Endothelial cell (in vitro differentiated cells): ENCODE measurements at places on chromosomes 5 and 9. TPM values are rescaled to one million over a fixed set of nuclear protein-coding genes. Genes with fewer than 3 reads are reported as not detected.
A peak's percentile ranks its signal among the peaks of the same experiment; 100 is the strongest.

- H3K27ac ChIP-seq: no peak overlapping the region
- no peaks in the 10 kb centered on the region for H3K36me3 ChIP-seq
- no peak overlapping the region for H3K4me3 ChIP-seq
- no peaks in the 10 kb centered on the region for H3K4me1 ChIP-seq
- H3K27me3 ChIP-seq: peaks cover 2% of the 10 kb centered on the region
- DNase-seq: no peak
These were observed 404.4 kb downstream of the ICE1 start for GRCh38 chr5:5826911-5827310.

DNA sequence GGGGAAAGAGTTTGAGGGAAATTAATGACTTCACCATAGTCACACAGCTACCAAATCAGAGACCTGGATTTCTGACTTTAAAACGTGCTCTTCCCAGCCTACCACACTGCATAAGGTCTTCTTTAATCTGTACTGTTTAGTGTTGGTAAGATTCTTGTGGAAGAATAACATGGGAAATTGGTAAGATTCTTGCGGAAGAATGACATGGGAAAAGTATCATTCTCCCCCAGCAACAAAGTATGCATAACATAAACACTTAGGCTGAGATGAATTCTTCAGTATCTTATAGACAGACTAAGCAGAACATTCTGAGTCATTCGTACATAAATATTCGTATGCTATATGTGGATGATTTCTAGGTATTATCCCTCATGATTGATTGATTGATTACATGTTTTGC lies 170.4 kb downstream of the FOCAD start:
- H3K27me3 ChIP-seq: peaks cover 6% of the 10 kb centered on the region
- peaks cover 10% of the 10 kb centered on the region for H3K36me3 ChIP-seq
- H3K27ac ChIP-seq: peak overlapping the region; percentile 37
- no peak for DNase-seq
- H3K4me3 ChIP-seq: no peak overlapping the region

The ACOT12 gene
- total RNA-seq: not detected

DNA sequence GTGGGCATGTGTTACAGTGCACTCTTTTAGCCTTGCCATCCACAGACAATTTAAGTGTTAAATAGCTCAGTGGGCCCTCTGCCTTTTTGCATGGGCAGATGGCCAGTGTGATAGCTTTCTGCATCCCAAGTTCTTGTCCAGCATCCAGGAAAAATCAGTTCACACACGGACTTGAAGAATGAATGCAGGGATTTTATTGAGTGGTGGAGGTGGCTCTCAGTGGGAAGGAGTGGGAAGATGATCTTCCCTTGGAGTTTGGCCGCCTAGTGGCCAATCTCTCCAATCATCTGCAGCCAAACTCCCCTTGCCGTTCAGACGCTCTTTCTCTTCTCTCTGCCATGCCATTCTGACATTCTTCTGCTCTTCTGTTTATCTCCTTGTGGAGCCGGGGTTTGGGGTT lies 322.4 kb upstream of the GRAMD2B start:
- no peaks in the 10 kb centered on the region for H3K4me1 ChIP-seq
- H3K27ac ChIP-seq: no peak overlapping the region
- no peaks in the 10 kb centered on the region for H3K36me3 ChIP-seq

GRCh38 chr9:99826579-99826978 lies 4.9 kb downstream of the NR4A3 start:
- no peak overlapping the region for H3K4me3 ChIP-seq
- peaks cover 22% of the 10 kb centered on the region for H3K4me1 ChIP-seq
- no peak overlapping the region for H3K27ac ChIP-seq
- no peak for DNase-seq
- peaks cover 53% of the 10 kb centered on the region for H3K27me3 ChIP-seq

DNA sequence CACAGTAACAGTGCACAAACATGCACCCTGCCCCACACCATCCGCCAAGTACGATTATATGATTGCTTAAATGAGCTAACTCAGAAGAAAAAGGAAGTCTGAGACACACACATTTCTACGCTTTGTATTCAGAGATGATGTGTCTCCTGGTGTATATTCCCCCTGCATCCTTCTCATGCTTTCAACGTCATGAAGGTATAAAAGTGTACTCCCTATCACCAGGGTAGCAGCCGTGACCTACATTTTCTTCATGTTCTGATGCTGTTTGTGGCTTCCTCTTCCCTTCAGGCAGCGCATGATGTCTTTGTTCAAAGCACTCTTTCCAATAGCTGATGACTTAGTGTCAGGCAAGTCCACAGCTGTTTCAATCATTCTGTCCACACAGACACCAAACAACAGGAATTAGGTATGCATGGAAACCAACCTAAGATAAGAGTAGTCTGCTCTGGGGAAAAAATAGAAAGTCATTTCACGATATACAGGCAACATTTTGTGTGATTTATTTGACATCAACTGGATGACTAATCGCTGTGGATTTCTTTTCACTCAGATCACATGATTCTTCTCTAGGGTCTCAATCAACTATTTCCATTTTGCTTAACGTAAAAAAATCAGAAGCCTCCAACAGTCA lies 269.4 kb upstream of the PTGER4 start:
- DNase-seq: no peak
- H3K36me3 ChIP-seq: no peaks in the 10 kb centered on the region
- no peak overlapping the region for H3K4me3 ChIP-seq
- no peaks in the 10 kb centered on the region for H3K27me3 ChIP-seq

The CDH18 gene
- total RNA-seq: 0.33 TPM

DNA sequence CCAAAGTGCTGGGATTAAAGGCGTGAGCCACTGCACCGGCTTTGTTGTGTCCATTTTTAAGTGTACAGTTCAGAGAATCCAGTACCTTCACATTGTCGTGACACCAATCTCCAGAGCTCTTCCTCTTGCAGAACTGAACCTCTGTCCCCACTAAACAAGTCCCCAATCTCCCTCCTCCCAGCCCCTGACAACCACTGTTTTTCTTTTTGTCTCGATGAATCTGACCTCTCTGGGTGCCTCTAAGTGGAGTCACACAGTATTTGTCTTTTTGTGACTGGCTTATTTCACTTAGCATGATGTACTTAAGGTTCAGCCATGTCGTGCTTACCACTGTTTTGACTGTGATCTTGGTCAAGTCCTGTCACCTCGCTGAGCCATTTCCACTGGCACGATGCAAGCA lies 1.6 kb downstream of the WDR38 start:
- H3K4me1 ChIP-seq: peaks cover 2% of the 10 kb centered on the region
- peaks cover 6% of the 10 kb centered on the region for H3K36me3 ChIP-seq
